ENCODE measurements at places on chromosomes 11 and 22.
A peak's percentile ranks its signal among the peaks of the same experiment; 100 is the strongest.

DNA sequence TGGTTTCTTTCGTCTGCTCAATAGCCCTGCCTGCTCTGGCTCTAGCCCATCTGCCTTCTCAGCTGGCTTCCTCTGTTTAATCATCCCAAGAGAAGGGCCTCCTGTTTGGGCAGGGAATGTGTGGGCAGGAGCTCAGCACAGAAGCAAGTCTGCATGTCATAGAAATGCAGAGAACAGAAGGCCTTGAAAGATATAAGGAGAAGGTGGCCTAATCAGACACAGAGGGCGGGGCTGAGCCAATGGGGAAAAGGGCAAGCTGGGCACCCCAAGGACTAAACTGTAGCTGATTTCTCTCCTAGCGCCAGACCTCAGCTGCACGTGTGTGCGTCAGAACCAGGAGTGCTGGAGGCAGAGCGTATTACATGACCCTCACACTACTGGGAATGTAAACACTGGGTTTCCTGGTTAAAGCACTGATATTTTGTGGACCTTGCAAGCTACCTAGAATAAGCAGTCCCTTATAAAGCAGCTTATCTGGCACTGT, 7.6 kb upstream of the CCKBR start:
- DNase-seq: no peak

GRCh38 chr11:114061048-114061680, 1.7 kb downstream of the ZBTB16 start:
- no peak for DNase-seq

- DNase-seq: no peak
Measured at GRCh38 chr22:23824476-23825245, 14.1 kb downstream of the DERL3 start.

DNA sequence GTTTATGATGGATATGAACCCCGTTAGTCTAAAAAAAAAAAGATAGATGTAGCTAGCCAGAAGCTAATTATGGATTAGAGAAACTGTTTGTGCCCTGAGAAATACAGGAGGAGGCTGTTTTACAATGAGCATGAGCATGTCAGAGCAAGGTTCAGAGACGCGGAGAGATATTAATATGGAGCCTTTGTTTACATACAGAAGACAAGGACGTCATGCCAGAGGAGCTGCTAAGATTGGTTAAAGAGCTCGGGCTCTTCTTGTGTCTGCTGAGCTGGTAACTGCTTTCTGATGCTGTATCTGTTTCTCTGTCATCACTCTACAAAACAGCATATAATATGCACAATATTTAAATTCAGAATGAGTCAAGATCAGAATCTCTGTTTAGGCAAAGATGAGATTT, 24.9 kb upstream of the CCDC89 start:
- no peak for DNase-seq

- peak; percentile 33 for DNase-seq
Measured at GRCh38 chr11:15006139-15006759, 34.1 kb upstream of the CALCA start.
